ENCODE measurements at places on chromosomes 2 and 18.

- no peak for DNase-seq
Measured at GRCh38 chr18:74803769-74804168, 206.1 kb downstream of the ZNF407 start.

DNA sequence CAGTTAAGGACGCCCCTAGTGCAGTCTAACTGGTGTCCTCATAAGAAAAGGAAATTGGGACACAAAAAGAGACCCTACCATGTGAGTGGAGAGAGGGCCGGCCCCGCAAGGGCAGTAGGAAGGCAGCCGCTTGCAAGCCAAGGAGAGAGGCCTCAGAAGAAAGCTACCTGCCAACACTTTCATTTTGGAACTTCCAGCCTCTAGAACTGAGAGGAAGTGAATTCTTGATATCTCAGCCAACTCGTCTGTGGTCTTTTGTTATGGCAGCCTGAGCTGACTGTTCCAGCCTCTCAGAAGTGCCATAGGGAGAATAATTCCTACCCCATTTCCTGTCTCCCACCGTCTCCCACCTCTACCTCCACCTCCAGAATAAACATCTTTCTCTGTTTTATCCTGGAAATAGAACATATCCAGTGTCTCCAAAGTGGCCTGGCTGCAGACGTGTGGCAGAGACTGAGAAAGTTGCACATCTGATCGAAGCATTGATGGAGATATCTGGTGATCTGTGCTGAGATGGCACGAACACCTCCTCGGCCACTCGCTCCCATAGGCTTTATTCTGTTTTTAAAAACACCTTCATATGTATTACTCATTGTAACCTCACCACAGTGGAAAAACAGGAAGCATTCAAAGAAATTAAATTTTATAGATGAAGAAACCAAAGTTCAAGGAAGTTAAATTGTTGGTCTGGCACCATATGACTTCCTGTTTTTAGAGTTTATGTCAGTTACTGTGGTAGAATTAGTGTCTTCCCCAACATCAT is 39.5 kb upstream of the MARCO start:
- no peak for DNase-seq

GRCh38 chr18:160831-161570 is 2.6 kb downstream of the USP14 start:
- no peak for DNase-seq

- peak; percentile 23 for DNase-seq
Measured at GRCh38 chr2:172101821-172102390, 794 bp downstream of the DLX2 start.

- peak; percentile 14 for DNase-seq
Measured at GRCh38 chr18:2529154-2529553, 42.2 kb downstream of the METTL4 start.
